Bone marrow (tissue), 2 donors: ENCODE measurements at places on chromosomes 6 and 20.

DNA sequence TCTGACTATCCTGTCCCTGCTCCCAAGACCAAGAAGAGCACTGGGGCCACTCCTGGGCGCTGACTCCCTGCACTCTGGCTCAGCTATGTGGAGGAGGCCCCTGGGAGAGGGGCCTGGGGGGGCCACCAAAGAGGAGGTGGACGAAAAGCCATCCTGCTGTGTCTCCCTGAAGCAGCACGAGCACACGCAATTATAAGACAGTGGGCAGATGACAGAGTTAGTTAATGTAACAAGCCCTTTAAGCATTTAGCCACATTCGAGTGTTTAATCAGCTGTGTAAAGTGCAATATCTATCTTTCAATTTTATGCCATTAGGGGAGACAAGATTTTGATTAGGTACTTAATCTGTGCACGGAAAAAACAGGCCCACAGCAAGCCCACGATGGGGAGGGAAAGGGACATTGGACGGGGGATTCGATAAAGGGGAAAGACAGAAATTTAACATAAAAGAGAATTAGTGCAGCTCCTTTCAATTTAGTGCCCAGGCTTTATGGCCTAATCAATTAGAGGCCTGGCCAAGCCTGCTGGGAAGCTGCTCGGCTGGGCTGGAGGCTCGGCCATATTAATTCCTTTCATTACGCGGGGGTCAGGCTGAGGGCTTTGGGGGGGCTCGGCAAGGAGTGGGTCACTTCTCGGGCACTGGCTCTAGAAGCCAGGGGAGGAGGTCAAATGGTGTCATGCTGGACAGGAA, 286.2 kb downstream of the DHX35 start:
- DNase-seq: no peak

GRCh38 chr6:42380228-42380979, 71.3 kb downstream of the TRERF1 start:
- DNase-seq: no peak

DNA sequence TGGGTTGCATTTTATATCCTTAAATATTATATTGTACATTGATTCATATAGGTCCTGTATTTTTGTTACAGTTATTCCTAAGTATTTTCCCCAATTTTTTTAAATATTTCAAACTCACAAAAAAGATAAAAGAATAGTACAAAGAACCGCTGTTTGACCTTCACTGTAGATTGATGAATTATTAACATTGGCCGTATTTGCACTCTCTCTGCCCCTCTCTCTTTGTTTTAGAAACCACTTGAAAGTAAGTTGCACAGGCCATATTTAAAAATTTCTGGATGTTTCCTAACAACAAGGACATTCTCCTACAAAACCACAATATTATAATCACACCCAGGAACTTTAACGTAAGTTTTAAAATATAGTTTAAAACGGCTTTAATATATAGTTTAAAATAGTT, 72.0 kb upstream of the DUSP22 start:
- no peak for DNase-seq

GRCh38 chr6:116512111-116512559, 696 bp downstream of the CALHM5 start:
- DNase-seq: no peak

DNA sequence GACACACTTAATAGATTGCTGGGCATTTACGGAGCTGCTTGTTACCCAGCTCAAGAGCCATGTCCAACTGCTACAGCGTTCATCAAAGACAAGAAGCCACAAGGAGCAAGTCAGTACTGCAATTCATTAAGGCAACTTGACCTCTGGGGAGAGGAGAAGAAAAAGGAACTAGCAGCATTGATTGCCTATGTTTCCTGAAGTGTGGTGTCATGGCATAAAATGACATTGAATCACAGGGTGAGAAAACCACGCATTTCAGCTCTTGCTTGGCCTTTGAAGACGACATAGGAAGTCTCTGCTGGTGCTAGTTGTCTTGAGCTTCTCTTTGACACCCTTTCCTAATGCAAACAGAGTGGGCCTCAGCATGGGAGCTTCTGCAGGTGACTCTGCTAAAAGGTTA, 139.1 kb downstream of the CDH26 start:
- no peak for DNase-seq

- no peak for DNase-seq
These were observed 37.9 kb upstream of the BEND6 start for GRCh38 chr6:56916849-56917551.

- DNase-seq: no peak
These were observed 310.9 kb downstream of the CDH4 start for GRCh38 chr20:61562897-61563504.

DNA sequence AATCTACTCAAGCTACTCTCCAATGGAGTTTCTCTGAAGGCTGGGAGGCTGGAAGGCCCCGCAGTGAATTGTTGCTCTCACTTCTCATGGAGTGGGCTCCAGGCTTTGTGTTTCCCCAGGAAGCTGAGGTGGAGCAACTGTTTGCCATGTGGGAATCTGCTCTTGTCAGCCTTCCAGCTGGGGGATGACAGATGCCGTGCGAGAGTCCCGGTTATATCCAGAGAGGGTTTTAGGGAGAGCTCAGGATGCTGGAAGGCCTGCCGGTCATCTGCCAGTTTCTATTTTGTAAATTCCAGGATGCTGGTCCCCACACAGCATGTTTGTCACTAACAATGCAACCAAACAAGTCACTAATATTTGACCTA, 98.2 kb upstream of the NAA20 start:
- no peak for DNase-seq

DNA sequence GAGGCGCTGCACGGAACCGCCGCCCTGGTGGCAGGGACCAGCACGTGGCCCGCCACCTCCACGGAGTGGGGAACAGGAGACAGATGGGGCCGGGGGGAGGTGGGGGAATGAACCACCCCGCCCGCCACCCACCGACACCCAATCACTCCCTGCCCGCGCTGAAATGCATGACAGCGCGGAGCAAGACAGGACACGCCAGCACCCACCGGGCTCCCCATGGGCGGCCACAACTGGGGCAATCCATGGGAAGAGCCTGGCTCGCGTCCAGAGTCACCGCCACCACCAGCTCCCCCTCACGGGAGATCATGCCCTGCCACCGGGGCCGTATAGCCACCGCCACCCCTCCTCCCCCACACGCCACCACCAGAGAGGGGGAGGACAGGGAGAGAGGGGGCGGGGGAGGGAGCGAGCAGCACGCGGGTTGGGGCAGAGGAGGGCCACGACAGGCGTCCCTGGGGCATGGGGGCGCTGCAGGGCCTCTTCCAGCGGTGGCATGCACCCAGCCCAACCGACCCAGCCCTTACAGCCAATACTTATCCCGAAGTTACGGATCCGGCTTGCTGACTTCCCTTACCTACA, 744.3 kb upstream of the DEFB115 start:
- no peak for DNase-seq

GRCh38 chr20:47008842-47009518, 114.3 kb downstream of the EYA2 start:
- DNase-seq: no peak

DNA sequence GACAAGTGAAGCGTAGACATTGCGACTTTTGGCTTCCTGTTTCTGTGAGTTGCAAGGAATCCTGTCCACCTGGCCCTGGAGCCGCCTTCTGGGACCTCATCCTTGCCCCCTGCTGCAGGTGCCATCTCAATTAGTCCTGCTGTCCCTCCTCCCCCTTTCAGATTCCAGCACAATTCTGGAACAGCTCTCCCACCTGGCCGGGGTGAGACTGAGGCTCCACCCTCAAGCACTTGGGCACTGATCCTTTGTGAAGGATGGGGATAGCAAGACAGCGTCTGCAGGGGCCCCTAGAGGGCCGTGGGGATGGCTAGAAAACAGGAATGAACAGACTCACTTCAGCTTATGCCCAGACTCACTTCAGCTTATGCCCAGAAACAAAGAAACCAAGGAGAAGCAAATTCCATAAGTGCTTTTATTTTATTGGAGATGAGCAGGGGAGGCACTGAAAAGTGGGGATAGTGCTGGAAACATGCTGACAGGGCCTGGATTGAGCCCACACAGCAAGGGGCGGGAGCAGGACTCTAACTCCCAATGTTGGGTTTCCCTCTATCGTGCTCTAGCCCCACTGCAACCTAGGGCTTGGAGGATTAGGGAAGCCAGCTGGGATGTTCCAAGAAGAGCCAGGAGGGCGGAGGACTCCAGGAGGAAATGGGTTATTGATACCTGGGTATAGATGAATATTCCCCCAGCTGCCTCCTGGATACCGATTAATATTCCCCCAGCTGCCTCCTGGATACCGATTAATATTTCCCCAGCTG, 1.4 kb downstream of the C6orf15 start:
- DNase-seq: no peak

DNA sequence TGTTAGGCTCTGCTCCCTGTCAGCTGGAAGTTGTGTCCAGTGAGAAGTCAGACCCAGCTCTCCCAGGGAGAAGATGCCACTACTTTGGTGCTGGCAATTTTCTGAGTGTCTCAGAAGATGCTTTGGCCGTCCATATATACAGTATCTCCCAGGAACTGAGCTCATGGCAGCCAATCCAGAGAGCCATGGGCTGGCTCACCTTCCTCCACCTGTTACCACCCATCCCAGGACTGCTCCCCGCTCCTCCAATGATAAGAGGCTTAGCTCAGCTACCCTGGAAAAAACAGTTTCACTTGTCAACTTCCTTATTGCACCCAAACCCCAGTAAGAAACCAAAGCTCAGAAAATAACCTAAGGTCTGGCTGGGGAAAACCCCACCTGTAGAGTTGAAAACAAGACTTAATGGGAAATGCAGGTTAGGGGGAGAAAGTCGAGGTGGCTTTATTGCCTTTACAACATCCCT, at the start of gene BNIP5:
Gene BNIP5, minus strand, starts transcription at position 110 of the 463 bp plus-strand sequence. CDS start 6,198 bp downstream, outside the sequence.
- DNase-seq: no peak

- DNase-seq: no peak
These were observed 160.7 kb upstream of the KCNQ5 start for GRCh38 chr6:72461144-72461543.

GRCh38 chr20:20571068-20571780, 141.2 kb downstream of the RALGAPA2 start:
- DNase-seq: no peak

GRCh38 chr20:41355192-41355591, 11.4 kb downstream of the EMILIN3 start:
- DNase-seq: no peak

GRCh38 chr6:48369100-48369499, 258.1 kb upstream of the PTCHD4 start:
- no peak for DNase-seq

GRCh38 chr6:142399739-142400138, 97.9 kb downstream of the ADGRG6 start:
- DNase-seq: no peak

DNA sequence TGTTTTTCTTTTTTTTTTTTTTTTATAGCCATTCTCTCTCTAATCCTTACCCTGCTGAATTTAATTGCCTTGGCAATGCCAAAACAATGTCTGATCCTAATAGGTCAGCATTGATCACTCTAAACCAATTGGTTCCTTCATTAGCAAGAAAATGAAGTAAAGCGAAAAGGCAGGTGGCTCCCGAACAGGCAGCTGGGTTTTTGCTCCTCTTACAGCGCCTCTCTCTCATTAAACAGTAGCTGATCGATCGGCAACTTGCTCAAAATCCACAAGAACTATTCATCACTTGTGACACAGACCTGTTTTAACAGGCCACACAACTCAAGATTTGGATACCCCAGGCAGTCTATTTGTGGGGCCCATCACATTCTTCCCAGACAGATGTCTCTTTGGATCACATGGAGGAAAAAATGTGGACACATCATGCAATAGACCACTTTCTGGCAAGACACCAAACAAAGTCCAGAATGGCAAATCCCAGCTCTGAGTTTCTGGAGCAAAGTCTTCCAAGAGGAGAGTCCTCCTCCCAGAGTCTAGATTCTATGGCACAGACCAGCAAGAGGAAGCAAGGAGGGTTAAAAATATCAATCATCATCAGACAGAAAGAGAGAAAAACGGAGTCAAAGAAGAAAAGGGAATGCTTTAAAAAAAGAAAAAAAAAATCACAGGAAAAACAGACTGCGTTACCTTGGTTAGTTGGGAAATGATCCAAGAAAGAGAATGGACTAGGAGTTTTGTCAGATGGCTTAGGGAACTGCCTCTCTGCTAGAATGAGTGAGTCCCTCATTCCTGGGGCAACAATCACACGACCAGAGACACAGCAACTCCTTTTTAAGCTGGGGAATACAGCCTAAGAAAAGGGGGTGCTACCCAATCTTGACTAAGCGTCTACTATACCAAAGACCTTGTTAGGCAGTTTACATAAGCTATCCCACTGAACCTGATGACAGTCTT, 247.8 kb downstream of the BTBD9 start:
- DNase-seq: no peak
